ENCODE measurements at places on chromosomes 13 and 19.

DNA sequence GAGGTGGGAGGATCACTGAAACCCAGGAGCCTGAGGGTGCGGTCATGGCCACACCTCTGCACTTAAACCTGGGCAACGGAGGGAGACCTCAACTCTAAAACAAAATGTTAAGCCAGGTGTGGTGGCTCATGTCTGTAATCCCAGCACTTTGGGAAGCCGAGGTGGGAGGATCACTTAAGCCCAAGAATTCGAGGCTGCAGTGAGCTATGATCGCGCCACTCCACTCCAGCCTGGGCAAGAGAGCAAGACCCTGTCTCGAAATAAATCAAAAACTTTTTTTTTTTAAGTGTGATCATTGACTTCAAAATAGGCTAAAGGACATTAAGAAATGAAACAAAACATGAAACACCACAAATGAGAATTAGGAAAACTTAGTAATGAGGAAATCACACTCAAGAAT is 16.3 kb upstream of the ADPRHL1 start:
- no peak for DNase-seq

GRCh38 chr19:37963190-37963936 is 56.4 kb downstream of the SIPA1L3 start:
- DNase-seq, result peak; percentile 22

DNA sequence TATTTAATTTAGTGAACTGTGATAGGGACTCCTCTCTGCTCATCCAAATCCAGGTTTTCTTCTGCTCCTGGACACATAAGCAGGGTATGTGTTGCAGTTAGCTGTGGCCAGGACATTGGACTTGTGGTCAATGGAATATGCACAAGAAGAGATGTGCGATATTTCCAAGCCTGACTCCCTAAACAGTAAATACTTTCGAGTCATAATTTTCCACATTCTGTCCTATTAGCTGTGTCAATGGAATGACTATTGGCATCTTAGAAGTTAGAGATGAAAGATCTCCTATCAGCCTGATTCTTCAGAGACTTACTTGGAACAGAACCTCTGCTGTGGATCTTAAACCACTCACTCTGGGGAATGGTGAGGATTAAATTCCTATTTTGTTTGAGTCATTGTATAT is 771.0 kb downstream of the EFNB2 start:
- DNase-seq, result no peak

DNA sequence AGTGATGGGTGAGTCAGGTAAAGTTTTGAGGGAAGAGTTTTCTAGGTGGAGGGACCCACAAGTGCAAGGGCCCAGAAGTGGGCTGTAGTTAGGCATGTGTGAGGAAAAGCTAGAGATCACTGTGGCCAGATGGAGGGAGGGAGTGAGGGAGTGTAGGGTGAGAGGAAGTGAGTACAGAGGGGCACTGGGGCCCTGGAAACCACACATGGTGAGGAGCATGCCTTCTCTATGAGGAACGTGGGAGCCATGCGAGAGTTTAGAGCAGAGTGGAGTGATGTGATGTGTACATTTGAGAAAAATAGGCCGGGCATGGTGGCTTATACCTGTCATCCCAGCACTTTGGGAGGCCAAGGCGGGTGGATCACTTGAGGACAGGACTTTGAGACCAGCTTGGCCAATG is 14.7 kb upstream of the SHKBP1 start:
- no peak for DNase-seq

DNA sequence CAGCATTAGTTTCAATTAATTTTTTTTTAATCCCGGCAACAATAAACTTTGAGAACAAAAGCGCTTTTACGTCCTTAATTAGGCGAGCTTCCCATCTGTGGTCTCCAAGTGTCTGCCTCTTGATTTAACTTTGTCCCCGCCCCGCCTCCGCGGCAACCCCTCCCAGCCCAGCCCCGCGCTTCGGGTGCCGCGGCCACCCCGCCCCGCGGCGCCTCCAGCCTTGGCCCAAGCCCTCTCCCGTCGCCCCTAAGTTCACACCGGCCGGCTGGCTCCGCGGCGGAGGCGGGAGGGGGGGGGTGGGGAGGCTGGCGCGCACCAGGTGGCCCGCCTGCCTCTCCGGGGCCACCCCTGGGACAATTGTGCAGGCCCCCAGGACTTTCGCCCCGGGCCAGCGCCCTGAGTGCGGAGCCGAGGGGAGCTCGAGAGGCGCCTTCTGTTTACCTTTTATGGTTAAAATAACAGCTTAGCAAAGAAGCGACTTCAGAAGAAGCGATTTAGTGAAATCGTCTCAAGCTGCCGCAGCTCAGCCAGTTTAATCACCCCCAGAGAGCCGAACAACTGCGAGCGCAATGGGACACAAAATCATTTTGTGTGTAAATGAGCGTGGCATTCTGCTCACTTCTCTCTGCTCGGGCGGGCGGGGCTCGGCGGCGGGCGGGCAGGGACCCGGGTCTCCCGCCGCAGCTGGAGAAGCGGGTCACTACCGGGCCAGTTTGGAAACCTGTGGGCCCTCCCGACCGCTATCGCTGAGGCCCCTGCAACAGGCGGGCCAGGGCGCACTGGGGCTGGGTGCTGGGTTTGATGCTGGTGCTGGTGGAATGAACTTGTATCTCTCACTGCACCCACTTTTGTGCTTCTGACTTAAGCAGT is 1.4 kb downstream of the KCTD15 start:
- peak; percentile 52 for DNase-seq

GRCh38 chr13:98972627-98973026 is 5.2 kb downstream of the DOCK9 start:
- peak; percentile 62 for DNase-seq

DNA sequence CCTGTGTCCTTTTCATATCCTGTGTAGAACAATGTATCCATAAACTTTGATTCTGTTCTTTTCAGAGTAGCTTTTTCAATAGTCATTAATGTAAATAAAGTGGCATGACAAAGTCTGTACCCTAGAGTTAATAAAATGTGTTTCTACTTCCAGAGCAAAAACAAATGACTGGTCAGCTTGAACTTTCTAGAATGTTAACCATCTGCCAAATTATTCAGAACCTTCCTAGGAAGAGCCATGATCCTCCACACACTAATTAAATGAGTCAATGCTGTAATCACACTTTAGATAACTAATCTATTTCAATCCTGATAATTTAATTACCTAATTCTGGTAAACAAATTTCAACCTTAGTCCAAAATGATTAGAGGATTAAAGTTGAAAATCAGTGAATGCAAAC is 73.2 kb downstream of the DIAPH3 start:
- DNase-seq, result peak; percentile 23

DNA sequence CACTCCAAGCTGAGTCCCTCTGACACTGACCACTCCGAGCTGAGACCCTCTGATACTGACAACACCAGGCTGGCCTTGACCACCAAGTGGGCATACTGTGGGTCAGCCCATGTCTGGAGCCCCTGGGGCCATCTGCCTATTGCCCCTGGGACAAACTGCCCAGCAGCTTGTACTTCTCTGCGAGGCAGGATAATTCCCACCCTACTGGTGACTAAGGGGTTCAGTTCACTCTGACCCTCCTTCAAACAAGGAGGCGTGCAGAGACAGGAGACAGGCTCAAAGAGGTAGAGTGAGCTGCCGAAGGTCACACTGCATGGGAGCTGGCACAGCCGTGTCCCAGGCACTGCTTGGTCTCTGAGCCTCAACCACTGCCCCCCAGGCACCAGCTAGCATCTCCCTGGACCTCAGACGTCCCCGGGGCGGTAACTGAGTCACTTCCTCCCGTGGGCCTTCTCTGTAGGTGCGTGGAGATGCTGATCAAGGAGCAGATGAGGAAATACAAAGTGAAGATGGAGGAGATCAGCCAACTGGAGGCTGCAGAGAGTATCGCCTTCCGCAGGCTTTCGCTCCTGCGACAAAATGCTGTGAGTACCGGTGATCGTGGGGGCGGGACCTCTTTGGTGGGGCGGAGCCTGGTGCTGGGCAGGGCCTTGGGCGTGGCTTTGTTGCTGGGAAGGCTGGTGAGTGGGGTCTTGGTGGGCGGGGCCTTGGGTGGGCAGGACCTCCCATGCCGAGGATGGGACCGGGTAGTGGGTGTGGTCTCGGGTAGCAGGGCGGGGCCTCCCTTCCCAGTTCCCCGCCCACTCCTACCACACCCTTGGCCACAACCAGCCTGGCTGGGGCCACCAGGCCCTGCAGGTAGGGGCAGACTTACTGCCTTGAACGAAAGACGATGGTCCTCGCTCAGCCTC is 5.8 kb upstream of the USE1 start:
- DNase-seq, result peak; percentile 34

GRCh38 chr13:85610024-85610423 is 189.2 kb downstream of the SLITRK6 start:
- DNase-seq, result no peak

GRCh38 chr19:38743394-38744297 is 628 bp downstream of the CAPN12 start:
- no peak for DNase-seq
